T-helper 2 cell (primary cell): ENCODE measurements at places on chromosomes 4 and X.

GRCh38 chr4:89563431-89563830 lies 255.8 kb upstream of the GPRIN3 start:
- DNase-seq = no peak

DNA sequence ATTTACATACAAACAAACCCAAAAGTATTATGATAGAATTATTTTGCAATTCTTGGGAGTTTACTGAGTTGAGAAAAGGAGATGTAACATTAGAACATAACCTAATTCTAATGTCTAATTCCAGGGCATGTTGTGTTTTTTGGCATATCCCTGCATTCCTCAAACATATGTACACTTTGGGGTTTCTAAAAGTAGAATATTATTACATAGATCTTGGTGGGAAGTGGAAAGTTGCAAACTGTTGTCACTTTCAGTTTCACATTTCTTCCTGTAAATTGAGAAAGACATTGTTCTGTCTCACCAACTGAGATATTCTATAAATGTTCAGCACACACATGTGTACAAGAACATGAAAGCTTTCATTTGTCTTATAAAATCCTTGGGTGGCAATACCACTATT lies 24.4 kb upstream of the GBA3 start:
- DNase-seq = peak; percentile 8

DNA sequence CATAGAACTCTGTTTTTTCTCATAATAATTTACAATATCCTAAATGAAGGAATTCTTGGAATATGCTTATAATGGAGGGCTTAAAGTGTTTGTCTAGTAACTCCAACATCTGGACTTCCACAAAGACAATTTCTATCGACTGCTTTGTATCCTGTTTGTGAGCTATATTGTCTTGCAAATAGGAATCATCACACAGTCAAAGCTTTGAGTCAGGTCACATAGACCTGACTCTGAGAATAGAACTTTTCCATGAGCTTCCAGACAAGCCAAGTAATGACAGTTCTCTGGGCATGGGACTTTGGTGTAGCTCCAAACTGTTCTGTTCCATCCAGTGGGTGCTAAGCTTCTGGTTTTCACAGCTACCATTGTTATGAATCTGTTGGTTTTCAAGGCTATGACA lies 75.2 kb upstream of the GALNT7 start:
- DNase-seq = no peak

DNA sequence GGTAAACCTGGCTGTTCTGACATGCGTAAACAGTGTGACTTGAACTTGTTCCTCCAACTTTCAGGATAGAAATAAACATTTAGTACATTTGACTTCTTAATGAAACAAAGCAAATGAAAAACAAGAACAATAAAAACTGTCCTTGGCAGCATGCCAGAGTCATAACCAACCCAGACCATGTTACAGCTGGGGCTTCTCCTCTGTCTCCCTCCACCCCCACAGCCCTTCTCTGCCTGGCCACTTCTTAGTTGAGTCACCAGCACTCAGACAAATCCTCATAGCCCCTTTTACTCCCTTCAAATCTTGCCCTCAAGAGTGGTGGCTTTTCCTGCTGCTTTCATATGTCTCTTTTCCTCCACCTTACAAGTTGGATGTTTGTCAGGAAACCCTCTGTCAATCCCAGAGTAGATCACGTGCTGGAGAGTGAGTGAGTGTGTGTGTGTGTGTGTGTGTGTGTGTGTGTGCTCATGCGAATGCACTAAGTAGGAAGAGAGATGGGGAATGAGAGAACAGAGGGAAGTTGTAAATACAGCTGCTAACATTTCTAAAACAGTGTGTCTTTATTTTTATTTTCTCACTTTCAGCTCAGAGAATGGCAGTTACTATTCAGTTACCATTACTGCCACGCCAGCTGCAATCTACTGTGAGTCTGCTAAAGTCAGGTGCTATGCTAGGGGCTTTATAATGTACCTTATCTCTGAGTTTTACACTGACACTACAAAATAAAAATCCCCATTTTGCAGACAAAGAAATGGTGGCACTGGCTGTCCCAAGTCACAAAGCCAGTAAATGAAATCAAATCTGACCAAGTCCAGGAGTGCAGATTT lies 15.0 kb downstream of the SCARB2 start:
- peak; percentile 73 for DNase-seq

DNA sequence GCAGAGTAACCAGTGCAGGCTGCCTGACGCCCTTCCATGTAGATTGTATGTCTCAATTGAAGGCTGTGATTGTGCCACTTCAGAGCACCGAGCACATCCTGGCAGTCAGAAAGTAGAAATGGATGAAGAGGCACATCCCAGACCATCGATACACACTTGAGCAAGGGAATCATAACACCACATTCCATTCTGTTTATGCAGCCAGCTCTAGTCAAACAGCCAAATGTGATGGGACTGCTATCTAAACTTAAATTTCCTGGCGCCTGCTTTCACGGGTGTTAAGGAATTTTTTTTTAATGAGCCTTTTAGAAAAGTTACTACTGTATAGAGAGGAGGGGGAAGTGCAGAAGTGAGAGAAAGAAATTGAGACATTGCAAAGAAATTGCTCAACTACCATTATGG lies 84.4 kb downstream of the PPARGC1A start:
- DNase-seq = no peak

DNA sequence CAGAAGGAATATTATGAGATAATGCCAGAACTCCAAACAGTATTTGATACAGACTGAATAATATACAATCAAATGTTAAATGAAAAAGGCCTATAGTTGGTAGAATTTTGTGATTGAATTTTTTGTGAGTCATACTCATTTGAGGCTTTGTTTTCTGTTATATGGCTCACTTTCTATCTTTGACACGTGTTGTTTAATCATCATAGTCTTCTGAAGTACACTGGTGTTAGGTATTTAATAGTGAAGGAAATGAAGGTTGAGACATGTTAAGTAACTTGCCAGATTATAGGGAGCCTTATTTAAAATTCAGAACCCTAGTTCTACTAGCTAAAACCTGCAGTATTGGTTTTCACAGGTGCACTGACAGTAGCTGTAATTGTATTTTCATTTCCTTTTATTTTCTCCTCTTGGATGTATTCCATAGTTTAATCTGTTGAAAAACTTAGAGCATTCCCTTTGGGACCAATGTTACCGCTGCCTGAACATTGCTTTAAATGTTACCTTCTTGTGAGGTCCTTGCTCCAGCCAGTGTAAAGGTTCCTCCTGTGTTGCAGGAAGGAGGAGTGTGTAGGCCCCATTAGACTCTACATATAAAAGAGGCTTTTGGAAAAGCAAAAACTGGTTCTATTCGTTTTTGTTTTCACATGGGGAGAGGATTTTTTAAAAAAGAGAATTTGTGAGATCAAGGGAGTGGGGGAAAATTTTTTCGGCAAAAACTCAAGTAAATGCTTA lies 224.1 kb downstream of the ARHGAP10 start:
- no peak for DNase-seq

GRCh38 chr4:98482847-98483806 lies 175.3 kb downstream of the TSPAN5 start:
- no peak for DNase-seq

- DNase-seq = peak; percentile 18
These were observed 25.3 kb downstream of the HOPX start for GRCh38 chr4:56655627-56656345.

GRCh38 chr4:42954963-42955669 lies 62.6 kb downstream of the GRXCR1 start:
- no peak for DNase-seq

DNA sequence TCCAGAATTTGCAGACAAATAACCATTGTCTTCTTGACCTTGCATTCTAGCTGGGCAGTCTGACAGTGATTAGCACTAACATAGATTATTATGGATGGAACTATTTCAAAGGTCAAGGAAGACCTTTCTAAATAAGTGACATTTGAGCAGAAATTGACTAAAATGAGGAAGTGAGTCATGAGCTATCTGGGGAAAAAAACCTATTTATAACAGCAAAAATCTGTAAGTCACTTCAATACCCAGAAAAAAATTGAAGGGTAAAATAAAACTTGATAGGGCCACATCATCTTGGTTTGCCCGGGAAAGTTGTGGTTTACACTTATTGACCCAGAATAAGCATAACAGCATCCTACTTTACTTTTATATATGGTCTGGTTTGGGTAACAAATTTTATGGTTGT lies 414.6 kb upstream of the HS3ST1 start:
- no peak for DNase-seq

DNA sequence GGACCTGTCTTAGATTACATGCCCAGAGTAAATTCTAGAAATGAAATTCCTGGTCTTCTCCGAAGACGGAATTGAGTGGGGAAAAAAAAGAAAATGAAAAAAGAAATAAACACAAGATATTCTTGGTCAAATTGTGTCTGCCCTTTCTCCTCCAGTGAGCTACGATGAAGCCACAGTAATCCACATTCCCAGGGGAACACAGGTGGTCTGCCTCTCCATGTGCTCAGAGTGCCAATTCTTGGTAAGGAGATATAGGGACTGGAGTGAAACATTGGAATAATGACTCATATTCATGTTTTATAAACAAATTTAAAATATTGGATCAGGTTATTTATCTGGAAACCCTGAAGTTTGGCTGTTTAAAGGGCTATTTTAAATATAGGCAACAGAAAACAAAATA lies 54.2 kb upstream of the MGST2 start:
- no peak for DNase-seq

DNA sequence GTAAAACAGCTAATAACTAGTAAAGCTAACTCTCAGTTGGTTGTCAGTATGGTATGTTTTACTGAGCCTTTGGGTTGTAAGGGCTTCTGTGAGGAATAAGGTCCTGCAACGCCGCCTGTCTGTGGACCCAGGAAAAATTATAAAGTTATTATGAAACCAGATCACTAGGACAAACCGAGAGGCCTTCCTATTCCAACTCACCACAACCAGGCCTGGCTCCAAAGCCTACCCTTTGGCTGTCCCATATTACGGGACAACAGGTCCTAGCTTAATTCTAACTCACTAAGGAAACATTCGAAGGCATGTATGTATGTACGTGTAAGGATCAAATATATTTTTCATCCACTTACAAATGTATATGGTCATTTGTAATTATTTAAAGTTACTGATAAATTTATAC lies 1.4 kb downstream of the ANKRD17 start:
- peak; percentile 50 for DNase-seq
